ENCODE measurements at places on chromosomes 13 and 19.

- DNase-seq, result no peak
Observed at GRCh38 chr13:81682081-81682630, 1341.2 kb upstream of the SPRY2 start.

DNA sequence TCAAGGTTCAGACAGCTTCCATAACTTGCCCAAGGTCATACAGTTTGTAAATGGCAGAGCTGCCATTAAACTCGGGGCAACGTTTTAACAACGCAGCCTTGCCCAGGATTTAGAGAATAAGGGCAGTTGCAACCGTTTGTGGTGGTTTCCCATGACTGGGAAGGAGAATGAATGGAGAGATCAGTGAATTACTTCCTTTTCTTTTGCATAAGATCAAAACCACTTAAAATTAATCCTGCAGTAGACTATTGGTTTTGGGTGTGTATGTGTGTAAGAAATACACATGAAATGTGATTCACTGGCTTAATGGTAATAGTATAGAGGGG, 179.1 kb upstream of the MIR17HG start:
- DNase-seq, result no peak

GRCh38 chr13:102626928-102627327, 30.1 kb downstream of the TPP2 start:
- no peak for DNase-seq

- no peak for DNase-seq
Observed at GRCh38 chr13:43267916-43268315, 244.5 kb downstream of the DNAJC15 start.

DNA sequence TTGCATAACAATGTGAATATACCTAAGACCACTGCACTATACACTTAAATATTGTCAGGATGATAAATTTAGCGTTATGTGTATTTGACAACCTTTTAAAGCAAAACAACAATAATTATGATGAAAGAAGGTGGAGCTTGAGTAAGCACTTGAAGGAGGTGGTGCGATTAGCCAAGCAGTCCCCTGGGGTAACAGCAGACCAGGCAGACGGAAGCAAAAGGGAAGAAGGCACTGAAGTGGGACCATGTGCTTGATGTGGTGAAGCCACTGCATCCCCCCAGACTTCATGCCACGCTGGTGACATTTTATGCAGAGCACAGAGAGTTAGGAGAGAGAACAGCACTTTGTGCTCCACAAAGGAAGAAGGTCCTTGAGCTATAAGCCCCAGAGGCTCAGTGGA, 58.3 kb upstream of the ZNF507 start:
- DNase-seq, result no peak
